Naive thymus-derived CD4-positive, alpha-beta T cell (primary cell): ENCODE measurements at places on chromosomes 5 and 9.

DNA sequence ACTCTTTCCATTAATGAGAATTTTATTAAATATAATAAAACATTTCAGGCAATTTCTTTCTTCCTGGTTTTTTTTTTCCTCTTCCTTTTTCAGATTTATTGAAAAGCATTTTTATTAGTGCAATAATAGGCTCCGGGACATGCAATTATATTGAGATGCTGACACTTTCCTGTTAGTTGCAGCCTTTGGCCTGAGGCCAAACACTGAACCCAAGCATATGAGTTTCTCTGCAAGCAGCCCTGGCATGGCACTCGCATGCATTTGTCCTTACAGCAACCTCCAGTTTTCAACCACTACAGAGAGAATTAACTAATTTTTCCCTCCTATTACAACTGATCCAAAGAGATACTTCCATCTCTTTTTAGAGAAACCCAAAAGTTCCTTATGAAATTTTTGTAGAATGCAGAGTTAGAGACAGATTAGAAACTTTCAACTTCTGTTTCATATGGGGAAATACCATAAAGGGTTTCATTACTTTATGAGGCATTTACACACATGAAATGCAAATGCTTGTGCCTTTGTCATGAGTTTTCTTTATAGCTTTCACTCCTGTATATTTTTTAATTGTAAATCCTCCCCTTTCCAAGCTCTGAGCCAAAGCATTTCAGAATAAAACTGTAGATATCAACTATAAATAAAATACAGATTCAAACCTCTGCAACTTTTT is 183.0 kb downstream of the CETN3 start:
- DNase-seq = no peak

DNA sequence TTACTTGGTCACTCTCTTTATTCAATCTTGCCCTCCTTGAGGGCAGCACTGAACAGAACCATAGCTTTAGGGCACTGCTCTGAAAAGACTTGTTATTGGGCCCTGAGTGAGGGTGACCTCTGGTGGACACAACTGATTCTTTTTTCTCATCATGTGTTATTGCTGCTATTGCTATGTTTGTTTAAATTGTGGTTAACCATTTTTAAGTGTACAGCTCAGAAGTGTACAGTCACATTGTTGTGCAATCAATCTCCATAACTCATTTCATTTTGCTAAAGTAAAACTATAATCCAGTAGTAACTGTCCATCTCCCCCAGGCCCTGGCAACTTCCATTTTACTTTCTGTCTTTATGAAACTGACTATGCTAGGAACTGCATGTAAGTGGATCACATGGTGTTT is 351.1 kb upstream of the RIOK2 start:
- no peak for DNase-seq

DNA sequence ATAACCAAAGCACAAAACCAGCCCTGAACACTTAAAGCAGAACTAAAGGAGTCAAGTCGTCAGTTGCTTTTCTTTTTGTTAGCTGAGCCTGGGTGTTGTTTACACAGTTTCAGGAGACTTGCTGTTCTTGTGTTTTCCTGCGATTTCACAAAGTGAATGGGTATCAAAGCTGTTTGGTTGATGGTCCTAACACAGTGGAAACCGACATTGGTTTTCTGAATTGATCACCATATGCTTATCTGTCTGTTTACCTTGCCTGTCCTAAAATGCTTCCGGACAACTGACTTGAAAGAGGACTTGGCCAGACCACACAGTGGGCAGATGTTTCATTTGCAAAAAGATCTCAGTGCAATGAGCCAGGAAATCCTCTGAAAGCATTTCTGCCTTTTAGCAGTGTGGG is 676.4 kb downstream of the PRELID2 start:
- no peak for DNase-seq

DNA sequence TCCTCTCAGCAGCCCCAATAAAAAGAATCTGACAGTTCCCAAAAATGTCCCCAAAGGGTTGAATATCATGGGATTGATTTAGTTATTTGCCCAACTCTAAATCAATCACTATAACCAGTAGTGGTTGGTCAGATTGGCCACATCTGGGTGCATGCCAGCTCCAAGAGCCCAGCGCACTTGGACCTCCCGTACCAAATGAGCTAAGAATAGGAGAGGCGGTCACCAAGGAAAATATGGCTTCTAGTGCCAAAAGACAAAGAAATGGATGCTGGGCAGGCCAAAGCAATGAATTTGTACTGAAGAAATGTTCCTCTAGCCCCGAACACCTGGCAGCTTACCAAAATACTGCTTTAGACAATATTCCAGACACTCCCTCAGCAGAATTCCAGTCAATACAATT is 80.3 kb downstream of the RCL1 start:
- DNase-seq = no peak

- DNase-seq = no peak
These were observed 615.1 kb downstream of the TLE1 start for GRCh38 chr9:81074221-81074620.

- no peak for DNase-seq
These were observed 31.7 kb downstream of the SLC35A4 start for GRCh38 chr5:140596321-140596741.

- DNase-seq = no peak
These were observed 48.9 kb downstream of the PBX3 start for GRCh38 chr9:125795970-125796596.

- no peak for DNase-seq
These were observed 40.0 kb downstream of the CXXC5 start for GRCh38 chr5:139688088-139688702.

DNA sequence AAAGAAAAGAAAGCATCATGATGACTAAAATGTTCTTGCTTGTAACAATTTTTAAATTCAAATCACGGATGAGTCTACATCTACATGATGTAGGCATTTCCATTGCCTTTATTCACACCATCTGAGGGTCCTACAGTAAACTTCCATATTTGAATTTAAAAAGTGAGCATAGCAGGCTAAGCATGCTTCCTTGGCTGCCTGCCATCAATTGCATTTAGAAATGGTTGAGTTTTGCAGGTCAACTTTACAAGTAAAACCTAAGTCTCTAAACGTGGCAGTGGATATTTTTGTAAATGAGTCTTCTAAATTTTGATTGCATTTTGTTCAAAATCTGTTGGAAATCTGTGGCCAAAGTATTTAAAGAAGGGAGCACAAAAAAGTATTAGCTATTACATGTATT is 136.5 kb upstream of the PTCH1 start:
- no peak for DNase-seq

- DNase-seq = no peak
These were observed 43.7 kb downstream of the FGF18 start for GRCh38 chr5:171462928-171463861.

DNA sequence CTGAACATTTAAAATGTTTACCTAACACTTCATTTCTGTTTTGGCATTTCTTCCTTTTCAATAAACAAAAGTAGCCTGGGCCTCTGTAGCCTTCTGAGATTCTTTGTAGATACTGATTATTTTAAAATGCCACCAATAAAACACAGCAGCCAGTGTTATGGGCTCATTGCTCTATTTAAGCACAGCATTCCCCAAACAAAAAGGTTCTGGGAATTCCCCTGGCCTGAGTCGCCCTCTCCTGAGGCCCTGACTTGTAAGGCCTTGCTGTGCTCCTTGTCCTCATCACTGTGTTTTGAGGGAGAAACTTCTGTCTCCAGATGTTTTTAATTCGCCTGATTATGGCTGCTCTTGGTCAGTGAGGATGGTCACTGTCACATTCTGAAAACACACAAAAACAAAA is 33.0 kb upstream of the CTXN3 start:
- DNase-seq = no peak

DNA sequence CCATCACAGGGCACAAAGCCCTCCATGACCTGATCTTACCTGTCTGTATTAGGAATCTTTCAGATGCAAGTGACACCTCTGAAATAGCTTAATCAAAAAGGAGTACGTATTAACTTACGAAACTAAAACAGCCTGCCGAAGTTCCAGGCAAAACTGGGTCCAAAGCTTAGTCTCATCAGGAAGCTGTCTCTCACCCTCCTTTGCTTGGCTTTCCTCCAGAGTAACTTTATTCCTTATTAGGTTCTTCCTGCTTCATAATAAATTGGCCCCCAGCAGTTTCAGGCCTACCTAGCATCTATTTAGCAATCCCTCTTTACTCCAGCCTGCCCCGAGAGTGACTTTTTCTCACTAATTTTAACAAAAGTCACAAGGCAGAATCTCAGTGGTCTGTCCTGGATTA is 58.4 kb upstream of the STK32A start:
- DNase-seq = no peak

GRCh38 chr5:176342158-176342483 is 19.4 kb downstream of the KIAA1191 start:
- DNase-seq = no peak
